Karpas-422 (cell line): ENCODE measurements at places on chromosomes 12 and 14. TPM values are rescaled to one million over a fixed set of nuclear protein-coding genes. Genes with fewer than 3 reads are reported as not detected.

The PDE3A gene
- not detected in 2 replicates for total RNA-seq

GRCh38 chr14:96037891-96038557, 1.1 kb upstream of the C14orf132 start:
- DNase-seq = no peak
- no peak overlapping the region for H3K4me3 ChIP-seq
- H3K27ac ChIP-seq = no peak overlapping the region
- no peaks in the 10 kb centered on the region for H3K36me3 ChIP-seq

DNA sequence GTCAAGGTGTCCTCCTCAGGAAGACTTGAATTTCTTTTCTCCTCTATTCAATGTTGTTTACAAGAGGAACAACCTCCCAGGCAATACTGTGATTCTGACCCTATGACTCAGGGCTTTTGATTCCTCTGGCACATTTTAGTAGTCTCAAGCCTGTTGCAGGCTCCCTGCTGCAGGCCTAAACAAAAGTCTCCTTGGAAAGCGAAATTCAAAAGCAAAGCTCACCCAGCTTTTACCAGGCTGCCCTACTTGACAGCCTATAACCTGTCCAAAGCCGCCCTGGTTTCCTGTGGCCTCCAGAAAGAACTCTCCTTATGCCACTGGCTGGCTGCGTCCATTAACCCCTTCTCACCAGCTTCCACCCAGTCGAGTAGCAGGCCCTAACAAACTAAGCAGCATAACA, 11.6 kb downstream of the FGD6 start:
- H3K27ac ChIP-seq = 0 out of 2 replicates have a peak overlapping the region, but pooled peaks have one; percentile 17
- no peak overlapping the region for H3K4me3 ChIP-seq
- H3K36me3 ChIP-seq = peaks cover 44% of the 10 kb centered on the region
- no peak for DNase-seq
- H3K27me3 ChIP-seq = no peaks in the 10 kb centered on the region

- peaks cover 10% of the 10 kb centered on the region for H3K4me1 ChIP-seq
- no peaks in the 10 kb centered on the region for H3K27me3 ChIP-seq
- DNase-seq = no peak
- no peaks in the 10 kb centered on the region for H3K36me3 ChIP-seq
- no peak overlapping the region for H3K27ac ChIP-seq
- H3K4me3 ChIP-seq = no peak overlapping the region
Observed at GRCh38 chr14:61290701-61291100, 9.6 kb upstream of the TMEM30B start.

The ACADS gene
- 5.2 and 7.3 TPM in 2 replicates for total RNA-seq

- H3K27ac ChIP-seq = no peak overlapping the region
- H3K27me3 ChIP-seq = no peaks in the 10 kb centered on the region
- H3K4me1 ChIP-seq = no peaks in the 10 kb centered on the region
- no peak for DNase-seq
Observed at GRCh38 chr14:68546839-68547238, 246.0 kb downstream of the ZFP36L1 start.

- H3K27me3 ChIP-seq = no peaks in the 10 kb centered on the region
- no peaks in the 10 kb centered on the region for H3K36me3 ChIP-seq
- H3K4me3 ChIP-seq = no peak overlapping the region
- no peak for DNase-seq
- no peak overlapping the region for H3K27ac ChIP-seq
Observed at GRCh38 chr14:79598339-79598738, 613.0 kb downstream of the DIO2 start.
